NCI-H2171 (cell line): ENCODE measurements at places on chromosomes 16 and 17.

GRCh38 chr17:80964544-80964856 lies 27.1 kb upstream of the CHMP6 start:
- DNase-seq = no peak

- no peak for DNase-seq
These were observed 27.2 kb downstream of the ZNF423 start for GRCh38 chr16:49828533-49829267.

DNA sequence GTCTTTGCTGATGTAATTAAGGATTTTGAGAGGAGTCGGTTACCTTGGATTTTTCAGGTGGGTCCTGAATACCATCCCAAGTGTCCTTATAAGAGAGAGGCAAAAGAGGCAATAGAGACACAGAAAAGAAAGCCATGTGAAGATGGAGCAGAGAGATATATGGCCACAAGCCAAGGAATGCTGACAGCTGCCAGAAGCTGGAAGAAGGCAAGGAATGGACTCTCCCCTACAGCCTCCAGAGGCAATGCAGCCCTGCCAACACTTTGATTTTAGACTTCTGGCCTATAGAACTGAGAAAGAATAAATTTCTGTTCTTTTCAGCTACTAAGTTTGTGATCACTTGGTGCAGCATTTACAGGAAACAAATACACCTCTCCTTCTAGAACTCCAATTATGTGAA lies 8.2 kb upstream of the RNFT1 start:
- DNase-seq = no peak

DNA sequence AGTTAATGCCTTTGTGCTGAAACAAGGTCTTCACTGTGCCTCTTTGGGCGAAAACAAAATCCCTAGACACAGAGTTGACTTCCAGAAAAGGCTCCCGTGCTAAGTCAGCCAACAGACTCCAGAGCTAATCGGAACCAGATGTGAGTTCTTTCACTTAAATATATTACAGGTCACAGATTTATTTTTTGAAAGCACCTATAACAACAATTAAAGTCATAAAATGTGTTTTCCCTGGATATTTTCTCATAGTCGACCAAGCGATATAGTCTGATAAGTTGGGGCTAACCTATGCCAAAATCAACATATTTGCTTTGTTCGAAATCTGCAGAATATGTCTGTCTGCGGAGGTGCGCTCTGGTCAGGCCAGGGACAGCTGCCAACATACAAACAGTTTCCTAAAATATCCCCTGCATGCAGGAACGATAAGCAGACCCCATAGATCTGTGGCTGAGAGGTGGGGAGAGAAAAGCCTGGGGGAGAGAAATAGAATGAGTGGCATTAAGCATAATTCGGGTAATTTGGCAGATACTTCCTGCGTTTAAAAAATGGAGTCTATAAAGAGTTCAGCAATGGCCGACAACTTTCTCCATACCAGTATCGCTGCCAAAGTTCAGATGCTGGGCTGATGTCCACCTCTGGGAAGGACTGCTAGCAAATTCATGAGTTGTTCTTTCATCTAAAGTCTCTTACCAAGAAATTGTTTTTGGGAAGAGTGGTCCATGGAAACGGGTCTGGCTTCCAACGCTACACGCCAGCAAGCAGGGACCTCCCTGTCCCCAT lies 50.8 kb upstream of the MYH10 start:
- no peak for DNase-seq

DNA sequence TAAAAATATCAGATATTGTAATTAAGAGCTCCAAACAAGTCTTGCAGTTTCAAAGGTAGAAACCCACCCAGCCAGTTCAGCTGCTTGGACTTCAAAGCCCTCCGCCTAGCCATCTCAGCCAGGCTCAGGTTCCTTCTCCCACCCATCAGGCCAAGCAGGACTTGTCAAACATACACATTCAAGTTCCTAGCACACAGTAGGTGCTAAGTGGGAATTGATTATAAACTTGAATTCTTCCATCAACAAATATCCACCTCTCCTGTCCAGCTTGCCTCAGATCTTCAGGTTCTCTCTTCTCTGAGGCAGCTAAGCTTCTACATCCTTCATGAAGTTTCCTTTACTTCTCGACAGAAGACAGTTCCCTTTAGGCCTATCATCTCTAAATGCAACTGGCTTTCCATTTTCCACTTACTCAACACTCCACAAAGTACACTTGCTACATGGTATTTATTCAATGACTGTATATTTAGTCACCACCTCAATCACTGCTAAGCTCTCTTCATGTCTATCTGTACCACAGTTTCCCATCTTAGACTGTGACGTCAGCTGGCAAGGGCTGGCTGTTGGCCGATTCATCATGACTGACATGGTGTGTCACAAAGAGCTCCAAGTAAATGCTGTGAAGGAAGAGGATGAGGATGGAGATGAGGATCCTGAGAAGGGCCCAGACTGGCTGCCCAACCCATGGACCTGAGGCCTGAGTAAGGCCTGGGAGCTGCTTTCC lies 13.3 kb upstream of the COG7 start:
- DNase-seq = no peak

DNA sequence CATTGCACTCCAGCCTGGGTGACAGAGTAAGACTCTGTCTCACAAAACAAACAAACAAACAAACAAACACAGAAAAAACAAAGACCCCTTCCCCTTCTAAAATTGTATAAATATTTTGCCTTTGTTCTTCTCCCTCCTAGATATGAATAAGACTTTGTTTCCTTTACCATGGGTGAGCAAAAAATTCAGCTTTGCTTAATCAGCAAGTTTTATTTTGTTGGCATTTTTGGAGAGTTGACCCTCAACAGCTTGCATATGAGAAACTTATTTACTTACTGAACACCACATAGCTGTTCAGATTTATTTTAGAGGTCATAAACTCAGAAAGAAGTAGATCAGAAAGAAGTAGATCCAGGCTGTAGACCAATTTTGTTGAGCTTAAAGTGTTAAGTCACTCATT lies 395.2 kb upstream of the TOM1L1 start:
- no peak for DNase-seq

- no peak for DNase-seq
These were observed 4.5 kb upstream of the CA4 start for GRCh38 chr17:60145006-60145935.

DNA sequence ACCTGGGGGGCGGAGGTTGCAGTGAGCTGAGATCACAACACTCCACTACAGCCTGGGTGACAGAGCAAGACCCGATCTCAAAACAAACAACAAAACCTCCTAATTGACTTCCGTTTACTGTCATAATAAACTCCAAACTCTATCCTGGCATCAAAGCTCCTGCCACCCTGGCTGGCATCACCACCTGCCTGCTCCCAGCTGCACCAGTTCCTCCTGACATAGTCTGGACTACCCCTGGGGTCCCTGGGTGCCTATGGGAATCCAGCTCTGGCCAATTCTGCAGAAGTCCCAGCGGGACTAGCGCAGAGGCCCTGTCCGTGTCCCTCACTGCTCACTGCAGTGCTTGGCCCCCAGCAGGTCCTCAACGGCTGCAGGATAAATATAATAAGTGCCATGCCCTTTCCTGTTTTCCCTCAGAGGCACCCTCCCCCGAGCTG lies 723 bp downstream of the NTHL1 start:
- no peak for DNase-seq

DNA sequence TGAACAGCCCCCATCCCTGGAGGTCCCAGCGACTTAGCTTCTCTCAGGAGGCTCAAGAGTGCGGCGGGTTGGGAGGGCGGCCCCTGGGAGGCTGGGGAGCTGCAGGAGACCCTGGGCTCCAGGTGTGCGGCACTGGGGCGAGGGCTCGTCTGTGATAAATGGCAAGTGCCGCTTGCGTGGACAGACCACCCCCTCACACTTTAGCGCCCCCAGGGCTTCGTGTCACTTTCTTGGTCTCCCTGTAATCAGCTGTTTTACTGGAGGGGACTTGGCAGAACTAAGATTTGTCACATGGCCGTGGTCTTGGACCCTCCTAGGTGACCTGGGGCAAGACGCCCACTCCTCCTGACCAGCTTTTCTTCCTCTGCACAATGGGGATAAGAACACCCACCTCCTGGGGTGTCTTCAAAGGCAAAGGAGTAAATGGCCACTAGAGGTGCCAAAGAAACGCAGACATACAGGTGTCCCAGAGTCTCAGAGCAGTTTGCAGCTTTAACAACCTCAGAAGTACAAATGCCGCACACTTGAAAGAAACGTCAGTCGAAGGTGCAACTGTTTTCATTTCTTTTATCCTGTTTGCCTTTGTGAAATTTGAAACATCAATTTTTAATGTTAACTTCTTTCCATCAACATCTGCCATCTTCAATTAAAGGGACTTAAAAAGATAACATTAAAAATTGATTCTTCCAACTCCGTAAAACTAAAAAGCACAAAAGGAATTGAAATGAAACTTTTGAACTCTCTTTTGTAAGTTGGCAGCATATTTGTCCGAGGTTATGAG lies 946 bp downstream of the OSGIN1 start:
- no peak for DNase-seq

DNA sequence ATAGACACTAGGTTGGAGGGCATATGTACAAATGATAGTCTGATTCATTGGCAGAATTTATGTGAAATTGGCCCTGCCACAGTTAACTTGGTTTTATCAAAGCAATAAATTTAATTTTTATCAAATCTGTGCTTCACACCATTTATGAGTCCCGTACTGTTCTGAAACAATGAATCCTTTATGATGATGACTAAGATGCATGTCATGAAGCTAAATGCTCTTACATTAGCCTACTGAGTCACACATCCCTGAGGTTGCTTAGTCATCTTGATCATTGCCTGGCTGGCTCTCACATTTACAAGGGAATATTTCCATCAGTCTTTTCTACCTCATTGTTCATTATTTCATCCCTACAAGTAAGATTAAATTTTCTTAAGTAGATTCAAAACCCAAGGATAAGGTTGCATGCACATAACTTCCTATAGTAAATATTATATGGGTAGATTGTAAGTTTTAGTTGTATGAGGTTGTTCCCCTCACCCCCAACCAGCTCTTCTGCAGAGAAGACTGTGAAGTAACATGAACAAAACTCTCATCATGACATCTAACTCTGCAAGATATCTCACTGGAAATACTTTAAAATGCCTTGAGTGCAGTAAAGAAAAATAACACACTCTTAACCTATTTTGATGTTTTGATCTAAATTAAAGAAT lies 170.7 kb downstream of the CYB561 start:
- DNase-seq = no peak

DNA sequence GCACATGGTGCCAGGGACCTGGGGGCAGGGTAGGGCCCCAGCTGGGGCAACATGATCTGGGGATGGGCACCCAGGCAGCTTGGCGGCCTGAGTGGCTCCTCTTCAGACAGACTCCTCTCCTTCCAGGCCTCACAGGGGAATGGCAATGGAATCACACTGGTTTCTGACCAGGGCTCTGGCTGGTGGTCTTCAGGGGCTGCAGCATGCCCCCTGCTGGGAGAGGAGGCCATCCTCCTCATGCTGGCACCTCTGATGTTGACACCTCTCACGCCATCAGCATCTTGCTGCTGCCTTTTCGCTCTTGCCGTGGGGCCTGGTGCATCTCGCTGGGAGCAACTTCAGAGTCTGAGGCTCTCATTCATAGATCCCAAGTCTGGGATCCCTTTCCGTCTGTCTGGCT lies 11.2 kb upstream of the GFOD2 start:
- DNase-seq = no peak

DNA sequence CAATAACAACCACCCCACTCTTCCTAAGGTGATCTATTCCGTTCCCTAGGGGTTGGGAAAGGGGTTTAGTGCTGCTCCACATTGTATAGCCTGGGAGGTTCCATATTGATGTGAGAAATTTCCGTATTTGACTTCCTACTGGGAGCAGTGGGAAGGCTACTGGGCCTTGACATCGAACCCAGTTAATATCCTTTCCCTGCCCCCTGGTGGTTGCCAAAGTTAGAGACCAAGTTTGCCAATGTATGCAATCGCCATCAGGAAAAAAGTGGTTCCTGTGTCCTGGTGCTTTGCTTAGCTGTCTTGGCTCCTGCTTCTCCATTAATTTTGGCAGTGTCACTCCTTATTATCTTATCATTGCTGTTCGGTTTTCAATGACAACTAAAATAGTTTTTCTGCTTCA lies 914.9 kb downstream of the KCNJ2 start:
- peak; percentile 2 for DNase-seq

DNA sequence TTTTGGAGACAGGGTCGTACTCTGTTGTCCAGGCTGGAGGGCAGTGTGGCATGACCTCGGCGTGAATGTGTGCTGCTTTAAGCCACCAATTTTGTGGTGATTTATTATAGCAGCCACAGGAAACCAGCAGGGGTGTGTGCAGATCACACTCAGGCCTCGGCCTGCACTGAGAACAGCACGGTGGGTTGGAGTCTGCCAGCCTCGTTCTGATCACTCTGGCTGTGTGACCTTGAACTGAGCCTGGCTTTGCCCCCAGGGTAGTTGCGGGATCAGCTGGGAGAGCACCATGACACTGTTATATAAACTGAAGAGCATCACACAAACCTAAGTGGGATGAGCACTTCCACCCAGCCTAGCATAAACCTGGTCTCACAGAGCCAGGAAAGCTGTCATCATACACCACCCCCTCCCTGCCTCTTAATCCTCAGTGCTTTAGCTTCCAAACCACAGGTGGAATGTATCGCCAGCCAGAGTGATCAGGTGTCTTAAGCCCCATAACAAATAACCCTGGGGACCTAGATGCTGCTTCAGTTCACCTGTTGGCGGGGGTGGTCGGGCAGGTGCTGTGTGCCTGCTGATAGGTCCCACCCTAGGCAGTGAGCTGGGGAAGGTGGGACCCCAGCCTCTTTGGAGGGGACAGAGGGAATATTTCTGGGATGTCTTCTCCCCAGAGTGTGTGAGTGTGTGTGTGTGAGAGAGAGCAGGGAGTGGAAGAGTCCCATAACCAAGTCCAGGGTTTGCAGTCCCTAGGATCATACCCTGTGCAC lies 28.6 kb upstream of the NDRG4 start:
- peak; percentile 48 for DNase-seq

- DNase-seq = no peak
These were observed 66.6 kb downstream of the SIAH1 start for GRCh38 chr16:48318630-48319029.

DNA sequence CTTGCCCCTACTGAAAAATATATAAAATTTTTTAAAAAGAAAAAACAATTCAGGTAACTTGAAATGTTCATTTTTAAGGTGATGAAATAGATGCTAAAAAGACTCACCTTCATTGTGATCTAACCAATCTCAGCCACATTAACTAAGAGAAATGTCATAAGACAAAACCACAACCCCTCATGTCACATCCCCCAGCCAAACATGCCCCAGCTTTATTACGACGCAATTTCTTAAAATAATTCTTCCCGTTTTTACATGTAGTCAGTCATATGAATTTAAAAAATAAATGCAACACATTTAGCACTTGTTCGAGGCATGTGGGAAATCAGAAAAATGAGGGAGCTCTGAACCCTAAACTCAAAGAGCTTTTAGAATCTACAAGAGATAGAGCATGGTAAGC lies 9.5 kb downstream of the AMFR start:
- no peak for DNase-seq

GRCh38 chr17:49497148-49498028 lies 2.3 kb downstream of the NGFR start:
- DNase-seq = peak; percentile 43

GRCh38 chr16:78821335-78821734 lies 721.9 kb downstream of the WWOX start:
- no peak for DNase-seq

- no peak for DNase-seq
These were observed 10.9 kb upstream of the CA4 start for GRCh38 chr17:60138769-60139437.

GRCh38 chr17:4420692-4421131 lies 13.0 kb upstream of the SPNS3 start:
- DNase-seq = peak; percentile 73
